ENCODE measurements at places on chromosomes 12 and 14.
A peak's percentile ranks its signal among the peaks of the same experiment; 100 is the strongest.

DNA sequence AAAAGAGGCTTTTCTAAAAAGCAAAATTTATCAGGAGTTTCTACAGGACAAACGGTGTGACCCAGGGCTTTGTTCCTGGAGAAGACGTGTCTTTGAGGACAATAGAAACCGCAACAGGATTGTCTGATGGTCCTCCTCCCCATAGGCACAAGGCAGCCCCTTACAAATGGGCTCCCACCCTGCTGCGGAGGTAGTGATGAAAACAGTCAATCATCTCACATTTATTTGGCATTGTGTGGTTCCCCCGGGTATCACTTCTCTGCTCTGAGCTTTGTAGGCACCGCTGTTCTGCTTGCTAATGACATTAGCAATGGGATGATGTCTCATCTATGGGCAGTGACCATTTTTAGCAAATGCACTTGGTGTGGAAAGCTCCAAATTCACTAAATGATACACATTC, 155.5 kb upstream of the TMPO start:
- DNase-seq: no peak

GRCh38 chr14:24908592-24909236, 141.2 kb downstream of the STXBP6 start:
- DNase-seq: no peak

DNA sequence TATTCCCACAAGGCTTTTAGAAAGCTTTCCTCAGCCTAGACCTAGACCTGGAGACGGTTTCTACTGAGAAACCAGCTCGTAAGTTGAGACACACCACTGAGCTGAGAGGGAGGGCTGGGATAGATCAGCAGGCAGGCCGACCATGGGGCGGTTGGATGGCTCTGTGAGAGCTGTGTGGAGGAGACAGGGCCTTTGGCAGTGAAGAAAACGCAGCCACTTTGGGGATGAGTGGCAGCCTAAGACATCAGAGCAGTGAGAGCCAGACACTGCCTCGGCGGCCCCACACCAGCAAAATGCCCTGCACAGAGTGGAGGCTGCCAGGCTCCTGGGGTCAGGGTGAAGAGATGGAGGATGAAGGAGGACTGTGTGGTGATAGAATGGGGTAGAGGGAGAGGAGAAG, 46.0 kb downstream of the CACNA2D4 start:
- peak; percentile 7 for DNase-seq

DNA sequence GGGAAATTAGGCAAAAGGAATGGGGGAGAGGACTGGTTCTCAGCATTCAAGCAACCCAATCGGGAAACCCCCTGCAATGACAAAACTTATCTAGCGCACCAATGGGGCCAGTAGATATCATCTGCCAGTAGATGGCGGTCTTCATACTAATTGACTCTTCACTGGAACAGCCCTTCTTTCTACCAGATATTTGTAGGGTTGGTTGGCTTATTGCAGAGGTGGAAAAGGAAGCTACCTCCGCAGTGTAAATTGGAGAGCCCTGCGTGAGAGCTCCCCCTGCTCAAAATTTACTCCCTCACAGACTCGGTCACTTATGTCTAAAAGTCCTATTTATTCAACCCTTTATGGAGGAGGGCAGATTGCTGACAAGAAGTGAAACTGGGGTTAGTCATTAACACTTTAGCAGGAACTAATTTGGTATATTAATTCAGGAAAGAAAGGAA, 166.1 kb upstream of the CCND2 start:
- peak; percentile 70 for DNase-seq

DNA sequence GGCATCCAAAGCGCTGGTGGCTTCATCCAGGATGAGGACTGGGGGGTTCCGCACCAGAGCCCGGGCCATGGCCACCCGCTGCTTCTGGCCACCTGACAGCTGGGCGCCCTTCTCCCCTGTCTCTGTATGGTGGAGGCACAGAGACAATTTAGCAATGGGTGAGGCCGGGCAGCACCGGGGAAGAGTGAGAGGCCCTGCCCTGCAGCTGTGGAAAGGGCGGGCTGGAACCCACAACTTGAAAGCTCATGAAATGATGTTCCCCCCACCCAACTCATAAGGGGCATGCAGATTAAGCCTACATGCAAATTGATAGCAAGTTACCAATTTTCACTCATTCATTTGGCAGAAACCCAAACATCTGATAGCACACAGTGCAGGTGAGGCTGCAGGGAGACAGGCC, 34.1 kb downstream of the ABCB9 start:
- no peak for DNase-seq

- DNase-seq: no peak
Measured at GRCh38 chr14:30440961-30441360, 118.0 kb upstream of the G2E3 start.

- no peak for DNase-seq
Measured at GRCh38 chr14:104869669-104870367, 4.8 kb downstream of the CEP170B start.

GRCh38 chr12:124761871-124762270, 101.8 kb downstream of the SCARB1 start:
- no peak for DNase-seq

- no peak for DNase-seq
Measured at GRCh38 chr12:78534311-78534710, 330.3 kb upstream of the SYT1 start.

- no peak for DNase-seq
Measured at GRCh38 chr12:19248929-19249602, 119.5 kb downstream of the PLEKHA5 start.

GRCh38 chr12:127360580-127360979, 906.4 kb upstream of the TMEM132C start:
- DNase-seq: no peak

- peak; percentile 79 for DNase-seq
Measured at GRCh38 chr12:47819138-47819895, 386 bp downstream of the HDAC7 start.

- no peak for DNase-seq
Measured at GRCh38 chr12:8088574-8088973, 6.5 kb downstream of the NECAP1 start.

GRCh38 chr12:78864403-78864869, at the start of gene SYT1:
SYT1 (plus strand) TSS chr12:78864774.
- peak; percentile 40 for DNase-seq

DNA sequence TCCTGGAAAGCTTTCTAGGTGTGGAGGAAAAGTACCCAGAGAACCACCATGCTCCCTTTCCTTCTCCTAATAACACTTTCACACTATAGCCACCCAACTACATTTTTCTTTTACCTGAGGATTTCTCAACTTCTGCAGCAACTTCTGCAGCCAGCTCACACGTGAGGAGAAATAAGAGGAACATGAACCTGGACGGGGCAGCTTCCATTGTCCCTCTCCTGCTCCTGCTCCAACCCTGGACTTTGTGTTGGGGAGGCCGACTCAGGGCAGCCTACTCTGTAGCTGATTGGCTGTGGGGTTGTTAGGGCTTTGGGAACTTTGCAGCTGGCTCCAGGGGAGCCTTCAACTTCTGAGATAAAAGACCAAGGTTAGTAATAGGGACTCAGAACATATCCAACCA, at the start of gene ERP27:
TSS of gene ERP27 (minus strand) at position 237 of the 400 bp plus-strand sequence. CDS start at position 208, 29 bp downstream.
- DNase-seq: no peak

DNA sequence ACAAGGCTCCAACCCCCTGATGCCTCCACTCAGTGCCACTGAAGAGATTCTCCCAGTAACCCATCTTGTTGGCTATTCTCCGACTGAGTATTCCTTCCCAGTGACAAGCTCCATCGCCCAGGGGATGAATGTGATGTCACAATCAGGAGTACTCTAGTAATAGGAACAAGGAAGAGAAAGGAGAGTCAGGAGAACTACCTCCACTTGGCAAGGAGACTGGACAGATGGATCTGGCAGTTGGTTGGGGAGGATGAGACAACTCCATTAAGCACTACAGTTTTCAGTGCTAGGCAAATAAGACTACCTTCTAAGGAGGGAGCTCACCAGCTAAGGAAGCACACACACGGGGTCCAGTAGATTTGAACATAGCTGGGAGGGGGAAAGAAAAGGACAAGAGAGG, 5.3 kb downstream of the RNF41 start:
- no peak for DNase-seq

- DNase-seq: no peak
Measured at GRCh38 chr14:102518063-102518648, 8.6 kb upstream of the ANKRD9 start.

GRCh38 chr12:6608592-6609281, 1.6 kb upstream of the CHD4 start:
- DNase-seq: no peak

- no peak for DNase-seq
Measured at GRCh38 chr12:94714378-94715114, 64.2 kb upstream of the TMCC3 start.

All from colonic mucosa (tissue), 4 donors.